Stimulated activated CD8-positive, alpha-beta memory T cell treated with anti-CD3 and anti-CD28 coated beads, Interleukin-7, amount 100 ng/mL, for 48 hours (primary cell): ENCODE measurements at places on chromosomes 2 and 18.

DNA sequence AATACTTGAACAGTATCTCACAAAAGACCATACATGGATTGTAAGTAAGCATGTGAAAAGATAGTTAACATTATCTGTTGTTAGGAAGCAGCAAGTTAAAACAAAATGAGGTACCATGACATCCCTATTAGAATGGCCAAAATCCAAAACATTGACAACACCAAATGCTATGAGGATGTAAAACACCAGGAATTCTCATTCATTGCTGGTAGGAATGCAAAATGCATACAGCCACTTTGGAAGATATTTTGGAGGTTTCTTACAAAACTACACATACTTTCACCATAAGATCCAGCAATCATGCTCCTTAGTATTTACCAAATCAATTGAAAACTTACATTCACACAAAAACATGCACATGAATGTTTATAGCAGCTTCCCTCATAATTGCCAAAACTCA is 30.9 kb upstream of the ICOS start:
- no peak for DNase-seq

- DNase-seq: no peak
These were observed 144.7 kb downstream of the GLI2 start for GRCh38 chr2:120880381-120880780.

DNA sequence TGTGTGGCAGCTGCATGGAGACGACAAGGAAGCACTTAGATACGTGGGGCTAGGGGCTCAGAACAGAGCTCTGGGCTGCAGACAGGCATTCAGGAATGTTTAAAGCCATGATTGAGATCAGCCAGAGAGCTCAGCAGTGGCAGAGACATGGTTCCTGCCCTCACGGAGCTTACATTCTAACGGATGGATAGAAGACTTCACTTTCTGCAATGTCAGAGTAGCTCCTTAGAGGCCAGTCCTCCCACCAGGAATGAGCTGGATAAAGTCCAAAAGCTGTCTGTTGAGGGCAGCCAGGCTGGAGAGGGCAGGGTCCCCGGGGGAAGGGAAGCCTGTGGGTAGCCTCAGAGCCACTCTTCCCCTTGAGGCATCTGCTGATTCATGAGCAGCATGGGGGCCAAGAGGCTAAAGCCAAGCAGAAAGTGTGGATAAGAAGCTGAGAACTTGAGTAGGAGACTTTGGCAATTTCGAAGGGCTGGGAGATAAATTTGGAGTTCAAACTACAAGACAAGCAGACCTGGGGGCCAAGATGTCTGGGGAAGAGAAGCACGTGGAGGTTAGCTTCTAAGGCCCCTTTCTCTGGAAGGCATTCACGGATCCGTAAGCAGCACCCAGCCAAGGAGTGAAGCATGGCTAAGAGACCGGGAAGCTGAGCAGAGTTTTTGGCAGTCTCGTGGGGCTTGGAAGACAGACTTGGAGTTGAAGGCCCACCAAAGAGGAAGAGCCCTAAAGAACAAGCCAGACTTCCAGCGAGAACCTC is 9.7 kb upstream of the CIB4 start:
- DNase-seq: no peak

DNA sequence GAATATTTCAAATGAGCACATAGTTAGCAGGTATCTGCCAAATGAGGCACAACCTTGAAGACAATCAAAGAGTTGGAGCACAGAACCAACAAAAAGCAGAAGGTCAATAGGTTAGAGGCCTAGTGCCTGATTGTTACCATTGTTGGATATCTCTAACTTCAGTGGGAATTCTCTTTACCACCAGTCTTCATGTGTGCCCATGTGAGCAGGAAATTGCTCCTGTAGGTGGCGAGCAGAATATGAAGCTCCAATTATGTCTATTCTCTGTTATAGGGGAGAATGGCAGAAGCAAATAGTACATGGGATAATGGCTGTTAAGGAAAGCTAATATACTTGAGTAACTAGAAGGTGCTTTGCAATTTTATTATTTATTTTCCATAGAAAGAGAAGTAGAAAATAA is 14.9 kb upstream of the ZNF385B start:
- no peak for DNase-seq

DNA sequence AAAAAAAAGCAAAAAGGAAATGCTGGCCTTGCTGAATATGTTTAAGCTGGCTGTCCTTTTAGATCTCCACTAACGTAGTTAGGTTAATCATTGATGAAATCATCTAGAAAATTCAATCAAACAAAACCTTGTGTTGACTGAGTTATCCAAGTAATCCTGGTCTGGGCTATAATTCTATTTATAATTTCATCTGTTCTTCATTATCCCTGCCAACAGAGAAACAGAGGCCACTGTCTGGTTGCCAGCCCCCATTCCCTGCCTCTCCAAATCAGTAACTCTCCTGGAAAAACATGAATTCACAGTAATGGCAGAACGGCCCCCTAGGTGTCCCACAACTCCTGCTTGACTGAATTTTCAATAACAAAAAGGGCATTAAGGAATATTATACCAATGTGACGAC is 24.6 kb downstream of the DOCK10 start:
- DNase-seq: no peak

DNA sequence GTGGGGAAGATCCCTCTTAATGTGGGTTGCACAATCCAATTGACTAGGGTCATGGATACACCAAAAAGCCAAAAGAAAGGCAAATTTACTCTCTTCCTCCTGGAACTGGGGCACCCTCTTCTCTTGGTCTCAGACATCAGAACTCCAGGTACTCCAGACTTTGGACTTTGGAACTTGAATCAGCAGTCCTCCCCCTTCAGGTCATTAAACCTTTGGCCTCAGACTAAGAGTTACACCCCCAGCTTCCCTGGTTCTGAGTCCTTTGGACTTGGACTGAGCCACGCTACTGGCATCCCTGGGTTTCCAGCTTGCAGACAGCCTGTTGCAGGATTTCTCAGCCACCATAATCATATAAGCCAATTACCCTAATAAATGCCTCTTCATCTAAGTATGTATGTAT is 50.8 kb upstream of the KIF5C start:
- DNase-seq: no peak

GRCh38 chr2:239495791-239496233 is 95.0 kb upstream of the HDAC4 start:
- no peak for DNase-seq

DNA sequence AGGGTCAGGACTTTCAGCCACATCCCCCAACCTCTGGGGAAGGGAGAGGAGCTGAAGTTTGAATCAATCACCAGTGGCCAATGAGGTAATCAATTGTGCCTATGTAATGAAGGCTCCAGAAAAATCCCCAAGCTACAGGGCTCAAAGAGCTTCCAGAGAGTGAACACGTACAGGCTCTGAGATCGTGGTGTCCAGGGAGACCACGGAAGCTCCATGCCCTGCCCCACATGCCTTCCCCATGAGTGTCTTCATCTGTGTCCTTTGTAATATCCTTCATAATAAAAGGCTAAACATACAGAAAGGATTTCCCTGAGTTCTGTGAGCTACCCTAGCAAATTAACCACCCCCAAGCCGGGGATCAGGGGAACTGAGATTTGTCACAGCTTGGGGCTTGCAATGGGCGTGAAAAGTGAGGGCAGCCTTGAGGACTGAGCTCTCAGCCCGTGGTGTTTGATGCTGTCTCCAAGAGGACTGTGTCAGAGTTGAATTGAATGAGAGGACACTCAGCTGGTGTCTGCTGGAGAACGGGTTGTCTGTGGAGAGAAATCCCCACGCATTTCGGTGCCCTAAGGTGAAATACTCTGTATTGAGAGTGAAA is 25.5 kb upstream of the TUBB6 start:
- no peak for DNase-seq

GRCh38 chr18:68676913-68677312 is 38.0 kb downstream of the TMX3 start:
- no peak for DNase-seq

DNA sequence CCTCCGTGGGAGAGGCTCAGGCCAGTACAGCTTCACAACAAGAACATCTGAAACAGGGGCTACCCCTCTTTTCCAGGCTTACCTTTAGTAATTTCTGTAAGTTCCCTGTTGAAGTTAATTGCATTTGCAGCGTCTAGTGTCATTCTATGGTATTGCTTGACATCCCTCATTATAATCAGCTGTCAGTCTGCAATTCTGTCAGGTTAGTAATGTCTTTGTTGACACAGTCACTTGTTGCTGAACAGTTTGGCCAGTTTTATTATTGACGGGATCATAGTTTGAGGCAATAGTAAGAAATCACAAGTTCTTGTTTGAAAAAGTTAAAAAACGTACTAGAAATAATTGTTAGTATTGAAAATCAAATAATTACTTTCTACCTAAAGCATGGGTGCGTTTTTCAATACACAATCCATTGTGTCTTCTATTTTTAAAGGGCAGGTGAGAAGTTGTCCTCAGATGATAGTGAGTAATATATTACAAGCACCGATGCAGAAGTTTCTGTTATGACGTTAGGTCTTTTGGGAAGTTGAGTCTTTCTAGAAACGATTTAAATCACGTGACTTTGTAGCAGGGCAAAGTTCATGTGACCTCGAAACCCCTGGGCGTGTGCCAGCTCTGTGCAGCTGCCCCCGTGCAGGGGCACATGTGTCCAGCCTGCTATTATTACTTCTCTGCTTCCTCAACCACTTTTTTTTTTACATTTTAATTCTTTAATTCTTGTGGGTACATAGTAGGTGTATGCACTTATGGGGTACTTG is 49.5 kb upstream of the MBP start:
- no peak for DNase-seq

DNA sequence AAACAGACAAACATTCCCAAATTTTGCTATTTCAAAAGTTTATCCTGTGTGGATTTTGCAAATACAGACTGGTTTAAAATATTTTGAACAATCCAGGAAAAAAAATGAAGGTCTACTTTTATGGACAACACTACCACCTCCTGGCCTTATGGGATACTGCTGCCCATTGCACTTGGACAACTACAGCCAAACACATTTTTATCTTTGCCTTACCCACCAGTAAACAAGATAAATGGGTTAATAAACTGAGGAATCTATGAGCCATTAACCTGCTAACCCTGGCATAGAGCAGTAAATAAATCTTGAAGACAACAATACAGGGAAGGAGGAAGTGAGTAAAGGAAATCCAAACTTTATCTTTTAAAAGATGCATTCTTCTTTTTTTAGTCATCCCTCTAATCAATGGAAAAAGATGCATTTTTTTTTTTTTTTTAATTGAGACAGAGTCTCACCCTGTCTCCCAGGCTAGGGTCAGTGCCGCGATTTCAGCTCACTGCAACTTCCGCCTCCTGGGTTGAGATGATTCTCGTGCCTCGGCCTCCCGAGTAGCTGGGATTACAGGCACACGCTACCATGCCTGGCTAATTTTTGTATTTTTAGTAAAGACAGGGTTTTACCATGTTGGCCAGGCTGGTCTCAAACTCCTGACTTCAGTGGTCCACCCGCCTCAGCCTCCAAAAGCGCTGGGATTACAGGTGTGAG is 2.1 kb upstream of the SPIRE1 start:
- DNase-seq: peak; percentile 7

DNA sequence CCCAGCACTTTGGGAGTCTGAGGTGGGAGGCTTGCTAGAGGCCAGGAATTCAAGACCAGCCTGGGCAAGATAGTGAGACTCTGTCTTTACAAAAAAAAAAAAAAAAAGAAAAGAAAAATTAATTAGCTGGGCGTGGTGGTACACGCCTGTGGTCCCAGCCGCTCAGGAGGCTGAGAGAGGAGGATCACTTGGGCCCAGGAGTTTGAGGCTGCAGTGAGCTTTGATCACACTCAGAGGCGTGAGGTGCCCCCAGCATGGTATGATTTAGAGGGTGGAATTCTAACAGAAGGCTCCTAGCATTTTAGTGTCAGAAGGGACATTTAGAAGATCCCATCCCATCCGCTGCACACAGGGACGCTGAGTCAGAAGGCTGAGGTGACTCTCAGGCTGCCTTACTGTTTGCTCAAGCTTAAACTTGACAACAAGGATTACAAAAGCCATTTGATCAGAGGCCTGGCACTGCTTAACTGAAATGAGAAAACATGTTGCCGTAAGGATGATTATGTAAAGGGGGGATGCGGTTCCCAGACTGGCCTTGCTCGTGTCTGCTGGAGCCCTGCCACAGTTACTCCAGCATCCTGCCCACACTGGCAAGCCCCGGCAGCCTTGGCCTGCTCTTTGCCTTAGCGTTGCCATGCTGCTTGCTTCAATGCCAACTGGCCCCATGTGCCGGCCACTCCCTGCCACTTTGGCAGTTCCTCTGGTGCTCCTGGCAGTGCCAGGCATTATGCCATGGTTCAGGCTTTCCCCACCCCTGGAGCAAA is 45.6 kb upstream of the SLC1A4 start:
- DNase-seq: no peak

DNA sequence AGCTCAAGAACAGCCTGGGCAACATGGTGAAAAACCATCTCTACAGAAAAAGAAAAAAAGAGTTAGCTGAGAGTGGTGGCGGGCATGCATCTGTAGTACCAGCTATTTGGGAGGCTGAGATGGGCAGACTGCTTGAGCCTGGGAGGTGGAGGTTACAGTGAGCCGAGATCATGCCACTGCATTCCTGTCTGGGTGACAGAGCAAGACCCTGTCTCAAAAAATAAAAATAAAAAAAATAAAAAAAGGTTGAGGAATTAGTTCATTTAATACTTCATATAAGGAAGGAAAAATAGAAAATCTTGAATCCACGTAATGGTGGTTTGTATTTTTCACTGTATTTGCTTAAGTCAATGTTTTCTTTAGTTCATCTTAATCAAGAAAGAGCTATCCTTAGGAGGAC is 241.7 kb downstream of the TGIF1 start:
- DNase-seq: no peak

DNA sequence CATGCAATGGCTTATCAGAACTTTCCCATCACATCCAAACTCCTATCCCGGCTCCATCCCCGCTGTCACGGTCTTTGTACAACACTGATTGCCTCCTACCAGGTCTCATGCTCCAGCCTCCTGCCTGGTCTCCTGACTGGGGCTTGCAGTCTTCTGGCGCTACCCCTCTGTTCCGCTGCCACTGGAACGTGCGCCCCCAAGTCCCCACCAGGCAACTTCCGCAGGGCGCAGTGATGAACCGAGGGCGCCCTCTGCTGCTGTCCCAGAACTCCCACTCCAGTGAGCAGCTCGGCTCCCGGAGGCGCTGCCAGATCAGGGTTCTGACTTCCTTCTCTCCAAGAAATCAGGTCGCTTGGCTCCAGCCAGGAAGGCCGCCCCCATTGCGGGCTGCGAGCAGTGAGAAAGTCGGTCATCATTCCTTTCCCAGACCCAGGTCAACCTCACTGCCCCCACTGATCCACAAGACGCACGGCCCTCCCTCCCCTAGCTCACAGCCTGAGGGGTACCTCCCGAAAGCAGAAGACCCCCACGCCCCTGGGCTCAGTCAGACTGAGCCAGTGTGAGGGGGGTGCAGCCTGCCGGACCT is 43.9 kb upstream of the RAB11FIP5 start:
- no peak for DNase-seq

- no peak for DNase-seq
These were observed 181.6 kb downstream of the BCL2 start for GRCh38 chr18:63137999-63138435.

DNA sequence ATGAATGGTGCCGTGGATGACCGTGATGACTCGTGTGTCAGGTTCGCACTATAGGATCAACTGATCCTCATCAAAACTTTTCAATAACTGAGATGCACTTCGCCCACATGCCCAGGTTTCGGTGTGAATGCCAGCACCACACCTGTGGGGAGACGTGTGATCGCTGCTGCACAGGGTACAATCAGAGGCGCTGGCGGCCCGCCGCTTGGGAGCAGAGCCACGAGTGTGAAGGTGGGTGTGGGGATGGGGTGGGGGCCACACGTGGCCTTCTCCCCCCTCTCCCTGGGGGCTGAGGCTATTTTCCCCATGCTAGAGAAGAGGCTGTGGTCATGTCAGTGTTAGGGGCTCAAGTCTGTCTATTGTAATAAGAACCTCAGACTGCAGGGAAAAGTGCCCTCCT is 69.0 kb downstream of the LAMA3 start:
- no peak for DNase-seq

- DNase-seq: no peak
These were observed 25.3 kb upstream of the MFSD6 start for GRCh38 chr2:190382851-190383250.

GRCh38 chr18:13625355-13625754 is 101.0 kb downstream of the FAM210A start:
- no peak for DNase-seq
